ENCODE measurements at places on chromosomes 4 and X.

GRCh38 chrX:38189431-38190250 is 31.0 kb downstream of the SRPX start:
- DNase-seq = no peak

- no peak for DNase-seq
These were observed 20.5 kb upstream of the WDR44 start for GRCh38 chrX:118325453-118325852.

DNA sequence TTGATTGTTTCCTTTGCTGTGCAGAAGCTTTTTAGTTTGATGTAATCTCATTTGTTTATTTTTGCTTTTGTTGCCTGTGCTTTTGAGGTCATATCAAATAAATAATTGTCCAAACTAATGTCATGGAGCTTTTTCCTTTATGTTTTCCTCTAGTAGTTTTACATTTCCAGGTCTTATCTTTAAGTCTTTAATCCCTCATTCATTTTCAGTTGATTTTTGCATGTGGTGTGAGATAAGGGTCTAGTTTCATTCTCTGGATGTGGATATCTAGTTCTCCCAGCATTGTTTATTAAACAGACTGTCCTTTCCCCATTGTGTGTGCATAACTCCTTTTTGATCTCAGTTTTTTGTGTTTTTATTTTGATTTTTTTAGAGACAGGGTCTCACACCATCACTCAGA is 179.1 kb upstream of the STK26 start:
- no peak for DNase-seq

- no peak for DNase-seq
These were observed 57.0 kb downstream of the XAGE2 start for GRCh38 chrX:52425775-52426174.
